ENCODE measurements at places on chromosomes 16 and 17.

DNA sequence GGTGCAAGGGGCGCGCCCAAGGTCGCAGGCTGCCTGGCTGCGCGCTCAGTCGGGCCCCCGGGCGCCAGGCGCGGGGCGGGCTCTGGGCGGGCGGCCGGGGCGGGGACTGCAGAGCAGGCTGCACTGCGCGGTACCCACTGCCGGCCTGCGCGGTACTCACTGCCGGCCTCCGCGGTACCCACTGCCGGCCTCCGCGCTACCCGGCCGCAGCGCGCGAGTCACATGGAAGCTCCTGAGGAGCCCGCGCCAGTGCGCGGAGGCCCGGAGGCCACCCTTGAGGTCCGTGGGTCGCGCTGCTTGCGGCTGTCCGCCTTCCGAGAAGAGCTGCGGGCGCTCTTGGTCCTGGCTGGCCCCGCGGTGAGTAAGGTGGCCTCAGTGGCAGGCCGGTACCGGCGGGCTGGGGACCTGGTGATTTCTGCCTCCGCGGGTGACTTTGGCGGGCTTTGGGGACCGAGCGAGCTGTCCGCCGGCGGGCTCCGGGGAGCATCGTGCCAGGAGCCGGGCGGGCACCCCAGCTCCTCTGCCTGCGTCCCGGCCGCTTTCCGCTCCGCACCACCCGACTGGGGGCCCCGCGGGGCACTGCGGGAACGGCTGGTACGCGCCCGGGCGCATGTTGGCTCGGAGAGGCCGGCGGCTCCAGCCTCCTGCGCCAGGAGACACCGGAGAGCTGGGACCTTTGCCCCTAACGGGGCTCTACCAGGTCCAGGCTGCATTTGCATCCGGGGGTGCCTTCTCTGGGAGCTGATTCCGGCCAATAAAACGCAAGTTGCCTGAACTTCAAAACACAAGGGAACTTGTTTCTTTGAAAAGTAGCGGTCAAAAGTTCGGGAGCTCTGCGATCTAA lies at the start of gene SLC47A1:
SLC47A1 (plus strand) TSS at position 137 of the 844 bp plus-strand sequence; CDS start at position 223, 86 bp downstream.
- no peak for DNase-seq

DNA sequence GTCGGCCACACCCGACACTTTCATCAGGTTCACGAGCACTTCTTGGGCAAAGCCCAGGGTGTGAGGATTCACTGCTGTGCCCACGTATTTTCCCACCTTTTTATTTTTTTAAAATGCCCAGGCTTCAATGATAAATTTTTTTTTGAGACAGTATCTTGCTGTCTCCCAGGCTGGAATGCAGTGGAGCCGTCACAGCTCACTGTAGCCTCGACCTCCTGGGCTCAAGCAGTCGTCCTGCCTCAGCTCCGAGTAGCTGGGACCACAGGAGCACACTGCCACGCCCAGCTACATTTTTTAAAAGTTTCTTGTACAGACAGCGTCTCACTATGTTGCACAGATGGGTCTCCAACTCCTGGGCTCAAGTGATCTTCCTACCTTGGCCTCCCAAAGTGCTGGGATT lies 17.8 kb downstream of the UTS2R start:
- no peak for DNase-seq

- DNase-seq = peak; percentile 49
Observed at GRCh38 chr17:31216031-31216751, 80.8 kb downstream of the OMG start.

DNA sequence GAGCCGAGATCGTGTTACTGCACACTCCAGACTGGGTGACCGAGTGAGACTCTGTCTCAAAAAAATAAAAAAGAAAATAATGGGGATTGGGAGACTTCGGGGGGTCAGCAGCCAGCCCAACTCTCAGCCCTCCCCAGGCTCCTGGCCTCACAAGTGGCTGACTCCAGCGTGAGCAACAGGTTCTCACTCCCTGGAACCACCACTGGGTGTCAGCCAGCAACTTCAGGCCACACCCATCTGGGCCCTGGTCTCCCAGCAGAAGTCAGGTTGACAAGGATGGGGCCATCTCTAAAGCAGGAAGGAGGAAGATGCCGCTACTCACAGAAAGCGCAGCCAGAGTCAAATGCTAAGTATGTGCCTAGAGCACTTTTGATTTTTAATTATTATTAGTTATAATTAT lies 139.4 kb downstream of the C16orf78 start:
- no peak for DNase-seq

GRCh38 chr17:76094046-76094445 lies 9.5 kb downstream of the EXOC7 start:
- DNase-seq = no peak

DNA sequence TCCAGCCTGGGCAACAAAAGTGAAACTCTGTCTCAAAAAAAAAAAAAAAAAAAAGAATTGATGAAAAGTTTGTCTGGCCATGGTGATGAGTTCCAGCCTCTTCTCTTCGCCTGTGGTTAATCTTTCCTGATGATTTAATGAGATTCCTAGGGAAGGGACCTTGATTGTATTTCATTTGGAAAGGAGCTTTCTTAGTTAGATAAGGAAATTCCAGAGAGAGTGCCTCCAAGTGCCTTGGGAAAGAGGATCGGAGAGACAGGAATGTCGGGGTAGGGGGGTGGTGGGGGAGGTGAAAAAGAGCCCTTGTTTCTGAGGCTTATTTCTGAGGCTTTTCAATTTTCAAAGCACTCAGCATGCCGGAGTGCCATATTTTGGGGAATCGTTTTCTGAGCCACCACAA lies 93.2 kb upstream of the SIAH1 start:
- no peak for DNase-seq

DNA sequence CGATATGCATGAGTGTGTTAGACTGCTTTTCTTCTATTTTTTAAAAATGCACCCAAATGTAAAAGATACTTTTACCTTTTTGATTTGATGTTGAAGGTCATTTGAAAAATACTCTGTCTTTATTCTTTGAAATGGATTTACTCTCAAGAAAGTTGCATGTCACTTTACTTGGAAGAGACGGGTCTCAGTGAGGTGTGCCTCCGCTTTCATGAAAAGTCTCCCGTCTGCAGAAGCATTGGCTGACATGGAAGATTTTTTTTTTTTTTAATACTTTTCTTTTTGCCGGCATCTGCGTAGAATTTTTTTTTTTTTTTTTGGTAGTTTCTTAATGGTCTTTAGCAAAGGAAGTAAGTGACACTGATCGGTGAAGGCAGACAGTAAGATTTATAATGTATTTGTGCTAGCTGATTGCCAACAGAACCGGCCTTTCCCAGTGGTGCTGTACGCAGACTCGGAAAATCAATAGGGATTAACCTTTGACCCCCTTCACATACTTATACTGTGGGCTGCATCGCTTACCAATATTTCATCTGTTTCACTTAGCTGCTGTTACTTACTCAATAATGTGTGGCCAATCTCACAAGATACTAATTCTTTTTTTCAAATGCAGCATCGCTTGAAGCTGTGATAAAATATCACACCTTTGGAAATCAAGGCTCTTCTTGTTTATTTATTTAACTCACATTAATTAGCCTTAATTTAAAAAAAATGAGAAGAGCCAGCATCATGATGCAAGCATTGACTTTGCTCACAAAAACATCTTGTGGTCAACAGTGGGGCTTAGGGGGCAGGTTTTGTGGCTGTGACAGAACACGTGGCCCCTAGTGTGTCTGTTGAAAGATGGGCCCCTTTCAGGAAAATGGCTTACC lies 383.9 kb downstream of the WWOX start:
- DNase-seq = no peak

GRCh38 chr17:41434415-41434814 lies 6.4 kb downstream of the KRT38 start:
- no peak for DNase-seq

DNA sequence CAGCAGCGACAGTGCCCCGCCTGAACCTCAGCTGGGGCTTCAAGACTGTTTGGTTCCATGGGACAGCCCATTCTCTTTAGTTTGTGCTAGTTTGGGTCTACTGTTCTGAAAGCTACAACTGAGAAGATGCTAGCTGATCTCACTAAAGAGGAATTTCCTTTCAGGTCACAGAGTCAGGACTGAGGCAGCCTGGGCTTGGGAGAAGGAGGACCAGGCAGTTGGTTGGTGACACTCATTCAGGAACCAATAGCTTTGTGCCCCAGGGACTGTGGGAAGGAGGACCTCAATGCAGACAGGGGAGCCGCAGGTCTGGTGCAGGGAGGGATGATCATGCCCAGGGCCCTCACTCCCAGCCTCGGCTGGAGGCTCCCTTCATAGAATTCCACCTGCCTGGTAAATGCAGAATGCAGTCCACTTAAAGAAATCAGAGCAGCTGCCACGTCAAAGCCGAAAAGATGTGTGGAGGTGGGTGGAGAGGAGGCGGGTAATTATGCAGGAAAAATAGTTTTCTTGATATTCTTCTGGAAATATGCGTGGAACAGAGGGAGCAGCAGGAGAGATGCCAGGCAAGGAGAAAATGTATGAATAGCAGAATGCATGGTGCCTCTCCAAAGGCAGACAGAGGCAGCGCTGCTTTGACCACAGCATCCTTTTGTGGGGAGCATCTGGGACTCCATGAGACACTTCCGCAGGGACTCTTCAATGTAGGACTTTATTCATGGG lies 32.6 kb upstream of the ZFP90 start:
- DNase-seq = no peak

DNA sequence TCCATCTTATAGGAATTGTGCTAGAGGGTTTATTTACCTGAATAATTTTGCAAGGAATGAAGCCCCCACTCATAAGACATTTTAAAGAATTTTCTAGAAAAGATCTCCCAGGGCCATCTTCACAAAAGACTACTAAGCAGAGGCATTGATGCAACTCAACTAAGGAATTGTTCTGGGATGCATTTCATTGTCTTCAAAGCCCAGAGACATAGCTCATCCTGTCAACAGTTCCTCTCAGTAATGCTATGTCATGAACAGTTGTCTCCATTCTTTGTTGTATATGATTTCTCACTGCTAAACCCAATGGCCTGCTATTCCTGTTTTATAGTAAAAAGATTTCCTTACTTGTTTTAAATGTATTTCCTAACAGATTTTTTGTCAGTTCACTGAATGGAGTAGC lies 136.8 kb upstream of the RBL2 start:
- DNase-seq = no peak

DNA sequence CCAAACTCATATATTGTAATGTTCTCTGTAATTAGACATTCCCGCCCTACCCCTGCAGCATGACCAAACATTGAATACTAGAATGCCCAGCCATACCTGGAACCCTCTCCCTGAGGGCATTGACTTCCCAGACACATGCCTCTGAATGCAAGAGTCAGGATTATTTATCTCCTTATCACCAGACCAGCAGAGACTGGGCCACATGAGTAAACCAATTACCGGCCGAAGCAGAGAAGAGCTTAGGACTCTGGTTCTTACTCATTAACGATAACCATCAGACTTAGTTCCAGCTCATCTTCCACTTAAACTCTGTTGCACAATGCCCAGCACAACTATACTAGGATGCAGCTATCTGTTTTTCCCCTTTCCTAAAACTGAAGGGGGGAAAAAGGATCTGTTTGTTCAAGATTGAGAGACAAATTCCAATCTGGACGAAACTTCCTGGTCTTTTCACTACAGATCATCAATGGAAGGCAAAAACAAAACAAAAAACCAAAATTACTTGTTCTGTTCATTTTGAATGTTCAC lies 88.2 kb upstream of the CORO6 start:
- no peak for DNase-seq

DNA sequence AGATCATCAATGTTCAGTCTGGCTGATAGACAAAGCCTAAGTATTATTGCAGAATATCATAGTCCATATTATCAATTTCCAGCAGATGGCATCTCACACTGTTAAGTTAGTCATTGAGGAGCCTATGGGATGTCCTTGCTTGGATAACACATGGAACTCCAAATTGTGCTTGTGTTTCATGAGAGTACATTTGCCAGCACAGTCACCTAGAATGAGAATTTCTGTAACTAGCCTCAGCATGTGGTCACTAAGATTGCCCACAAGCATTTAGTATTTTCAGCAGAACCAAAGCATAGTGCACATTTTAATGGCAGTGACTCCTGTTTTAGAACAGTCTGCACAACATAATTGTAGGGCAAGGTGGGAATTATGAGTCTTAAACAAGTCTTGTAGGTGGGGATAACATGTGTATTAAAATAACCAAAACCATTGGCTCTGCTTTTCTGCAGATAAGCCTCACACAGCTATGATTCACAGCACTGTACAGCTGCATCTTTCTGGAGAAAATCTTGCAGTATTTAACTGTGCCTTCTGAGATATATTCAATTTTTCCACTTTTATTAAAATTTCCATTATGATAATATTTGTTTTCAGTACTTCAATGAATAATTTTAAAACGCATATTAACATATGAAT lies 882.8 kb upstream of the SOX9 start:
- no peak for DNase-seq

DNA sequence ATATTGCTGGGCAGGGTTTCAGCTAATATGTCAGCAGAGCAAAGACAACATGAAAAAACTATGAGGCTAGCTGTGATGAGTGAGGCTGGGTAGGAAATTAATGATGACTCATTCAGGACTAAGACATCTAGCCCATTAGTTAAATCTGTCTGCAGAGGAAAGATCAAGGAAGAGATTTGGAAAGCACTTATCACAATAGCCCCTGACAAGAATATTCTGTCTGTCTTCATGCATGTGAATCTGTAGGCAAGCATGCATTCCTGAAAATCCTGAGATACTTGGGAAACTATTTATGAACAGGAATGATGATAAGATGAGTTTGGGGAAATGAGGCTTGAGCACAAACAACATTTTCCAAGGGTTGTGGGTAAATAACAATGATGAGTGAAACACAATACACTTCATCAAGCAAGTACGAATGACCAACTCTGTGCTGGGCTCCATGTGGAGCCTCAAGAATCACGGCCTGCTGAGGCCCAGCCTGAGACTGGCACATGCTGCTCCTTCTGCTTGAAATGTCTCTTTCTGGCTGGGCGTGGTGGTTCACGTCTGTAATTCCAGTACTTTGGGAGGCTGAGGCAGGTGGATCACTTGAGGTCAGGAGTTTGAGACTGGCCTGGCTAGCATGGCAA lies 96.5 kb upstream of the ASIC2 start:
- no peak for DNase-seq

DNA sequence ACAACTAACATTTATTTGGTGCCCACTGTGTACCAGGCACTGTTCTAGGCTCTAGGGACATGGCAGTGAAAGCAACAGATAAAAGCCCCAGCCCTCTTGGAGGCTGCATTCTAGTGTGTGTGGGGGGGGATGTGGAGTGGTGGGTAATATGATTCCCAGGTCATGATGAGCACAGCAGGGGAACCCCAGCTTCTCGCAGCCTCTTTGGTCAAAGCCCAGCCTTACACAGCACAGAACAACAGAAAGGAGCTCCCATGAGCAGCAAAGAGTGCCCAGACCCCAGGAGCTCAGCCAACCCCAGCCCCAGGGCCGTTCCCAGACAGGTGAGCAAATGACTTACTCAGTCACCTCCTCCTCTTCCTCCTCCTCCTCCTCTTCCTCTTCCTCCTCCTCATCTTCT lies 21.9 kb downstream of the CNGB1 start:
- no peak for DNase-seq
